Immature natural killer cell (primary cell): ENCODE measurements at places on chromosomes 4 and X.

- DNase-seq: no peak
Observed at GRCh38 chrX:47171996-47172395, 21.6 kb upstream of the UBA1 start.

DNA sequence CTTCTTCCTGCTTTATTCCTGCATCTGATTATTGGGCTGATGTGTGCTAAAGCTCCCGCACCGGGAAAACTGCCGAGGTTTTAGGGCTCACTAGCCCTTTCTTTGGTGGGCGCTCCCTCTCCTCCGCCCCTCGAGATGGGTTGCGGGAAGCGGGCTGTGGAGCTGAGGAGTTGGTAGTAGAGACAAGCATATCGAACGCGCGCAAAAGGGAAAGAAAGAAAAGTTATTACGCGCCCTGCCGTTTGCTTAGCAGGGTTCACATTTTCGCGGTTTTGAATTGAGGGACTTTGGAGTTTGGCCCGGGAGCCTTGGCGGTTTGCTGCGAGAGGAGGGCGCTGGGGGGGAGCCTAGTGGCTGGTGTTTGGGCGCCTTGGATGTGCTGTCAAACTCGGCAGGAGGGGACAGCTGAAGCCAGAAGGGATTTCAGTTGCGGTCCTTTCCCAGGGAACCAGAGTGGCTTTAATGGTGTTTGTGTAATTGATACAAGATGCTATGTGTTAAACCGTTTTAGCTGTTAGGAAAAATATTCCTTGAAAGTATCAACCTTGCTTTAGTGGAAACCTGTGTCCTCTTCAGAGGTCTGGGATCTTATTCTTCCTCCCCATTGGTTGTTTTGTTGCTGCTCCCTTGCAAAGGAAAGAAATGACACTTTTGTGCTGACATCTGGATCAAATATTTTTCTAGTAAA, 1.1 kb downstream of the GAB1 start:
- peak; percentile 17 for DNase-seq

GRCh38 chrX:97616883-97617530, 733.3 kb downstream of the RPA4 start:
- DNase-seq: no peak

DNA sequence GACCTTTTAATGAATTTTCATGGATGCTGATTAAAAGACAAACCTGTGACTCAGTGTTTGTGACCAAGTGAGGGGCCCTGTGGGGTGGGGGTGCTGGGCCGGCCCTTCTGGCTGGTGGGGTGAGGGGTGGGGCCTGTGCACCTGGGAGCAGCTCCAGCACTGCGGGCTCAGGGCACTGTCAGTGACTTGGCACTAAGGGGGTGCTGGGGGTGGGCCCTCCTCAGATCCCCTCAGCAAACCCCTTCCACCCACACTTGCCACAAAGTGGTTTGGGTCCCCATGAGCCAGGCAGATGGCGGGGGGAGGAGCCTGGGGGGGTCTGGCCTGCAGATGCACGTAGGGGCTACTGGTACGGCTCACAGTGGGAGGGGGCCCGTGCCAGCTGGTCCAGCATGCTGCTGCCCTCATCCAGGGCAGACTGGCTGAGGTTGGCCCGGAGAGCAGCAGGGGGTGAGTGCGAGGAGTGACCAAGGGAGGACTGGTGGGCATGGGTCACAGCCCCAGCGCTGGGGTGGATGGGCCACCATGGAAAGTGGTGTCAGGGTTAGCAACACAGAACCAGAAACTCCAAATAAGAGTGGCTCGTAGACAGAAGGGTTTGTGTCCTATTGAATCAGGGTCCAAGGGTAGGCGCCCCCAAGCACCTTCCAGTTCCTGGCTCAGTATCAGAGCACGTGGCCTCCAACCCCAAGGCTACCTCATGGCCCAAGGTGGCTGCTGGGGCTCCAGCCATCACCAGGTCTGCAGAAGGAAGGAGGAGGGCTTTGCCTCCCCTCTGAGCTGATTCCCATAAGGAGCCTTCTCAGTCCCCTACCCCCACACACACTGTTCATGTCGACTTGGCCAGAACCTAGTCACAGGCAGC, 10.1 kb downstream of the NKX1-1 start:
- DNase-seq: no peak

- DNase-seq: no peak
Observed at GRCh38 chr4:76527666-76528065, 92.6 kb downstream of the SHROOM3 start.

GRCh38 chrX:20028588-20028987, 37.7 kb upstream of the BCLAF3 start:
- DNase-seq: no peak

- no peak for DNase-seq
Observed at GRCh38 chrX:48591255-48591791, 6.0 kb upstream of the WDR13 start.

DNA sequence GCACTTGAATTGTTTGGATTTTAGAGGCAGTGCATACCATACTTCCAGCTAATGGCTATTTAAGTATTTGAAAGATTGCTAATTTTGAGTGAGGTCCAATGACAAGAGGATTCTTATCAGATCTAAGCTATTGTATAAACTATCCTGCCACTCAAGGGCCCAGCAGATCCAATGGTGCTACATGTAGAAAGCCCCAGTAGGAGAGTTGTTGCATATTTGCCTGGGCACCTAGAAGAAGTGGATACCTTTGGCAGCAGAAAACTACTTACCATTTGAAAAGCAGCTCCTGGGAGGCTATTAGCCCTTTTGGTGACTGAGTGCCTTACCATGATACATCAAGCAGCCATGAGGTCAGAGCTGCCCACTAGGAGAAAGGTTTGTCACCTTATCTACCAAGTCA, 447.3 kb downstream of the C4orf33 start:
- DNase-seq: no peak

DNA sequence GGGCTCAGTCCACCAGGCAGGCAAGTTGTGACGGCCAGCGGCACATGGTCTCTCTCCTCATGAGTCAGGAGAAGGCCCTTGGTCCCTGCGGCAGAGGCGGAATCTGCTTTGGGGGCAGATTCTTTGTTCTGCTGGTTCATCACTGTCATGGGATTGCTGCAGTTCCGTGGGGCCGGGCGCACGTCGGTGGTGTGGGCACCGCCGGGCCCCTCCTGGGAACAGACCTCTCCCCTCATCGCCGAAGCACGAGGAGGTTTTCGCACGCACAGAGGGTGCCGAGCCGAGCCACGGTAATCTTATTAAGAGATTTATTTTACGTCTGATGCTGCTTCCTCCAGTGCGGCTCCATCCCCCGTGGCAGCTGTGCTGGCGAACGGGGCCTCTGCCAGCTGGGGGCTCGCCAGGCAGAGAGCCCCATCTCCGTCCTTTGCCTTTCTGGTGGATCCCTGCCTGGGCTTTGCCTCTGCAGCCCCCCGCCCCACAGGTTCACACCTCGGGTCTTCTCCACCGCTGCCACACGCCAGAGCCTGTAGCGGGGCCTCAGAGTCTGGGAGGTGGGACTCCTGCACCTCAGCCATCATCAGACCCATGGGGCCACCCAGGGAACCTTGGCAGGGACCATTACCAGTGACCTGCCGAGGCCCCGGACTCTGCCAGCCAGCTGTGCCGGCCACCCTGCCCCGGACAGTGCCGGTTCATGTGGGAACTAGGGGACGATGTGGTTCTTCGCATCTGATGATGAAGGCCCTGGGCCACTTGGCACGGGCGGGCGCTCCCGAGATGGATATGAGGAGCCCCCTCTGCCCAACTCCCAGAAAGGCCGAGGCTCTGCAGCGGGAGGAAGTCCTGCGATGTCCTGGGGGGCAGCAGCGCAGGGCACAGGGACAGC, 86.7 kb upstream of the NKX1-1 start:
- DNase-seq: no peak

DNA sequence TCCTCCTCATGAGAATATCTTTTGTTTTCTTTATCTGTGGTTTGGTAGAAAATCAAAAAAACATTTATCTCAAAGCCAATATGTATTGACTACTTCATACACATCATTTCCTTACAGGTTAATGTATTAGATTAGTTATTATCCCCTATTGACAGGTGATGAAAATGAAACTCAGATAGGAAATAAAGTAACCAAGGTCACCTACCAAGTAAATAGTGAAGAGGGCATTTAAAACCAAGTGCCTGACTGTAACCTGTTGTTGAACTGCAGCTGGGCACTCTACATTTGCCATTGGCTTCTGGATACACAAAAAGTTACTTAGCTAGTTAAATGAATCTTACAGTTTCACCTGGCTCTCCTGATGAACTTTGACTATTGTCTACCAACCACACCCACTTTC, 41.4 kb upstream of the CTSO start:
- DNase-seq: no peak

- no peak for DNase-seq
Observed at GRCh38 chrX:148600131-148600530, 99.7 kb downstream of the AFF2 start.

DNA sequence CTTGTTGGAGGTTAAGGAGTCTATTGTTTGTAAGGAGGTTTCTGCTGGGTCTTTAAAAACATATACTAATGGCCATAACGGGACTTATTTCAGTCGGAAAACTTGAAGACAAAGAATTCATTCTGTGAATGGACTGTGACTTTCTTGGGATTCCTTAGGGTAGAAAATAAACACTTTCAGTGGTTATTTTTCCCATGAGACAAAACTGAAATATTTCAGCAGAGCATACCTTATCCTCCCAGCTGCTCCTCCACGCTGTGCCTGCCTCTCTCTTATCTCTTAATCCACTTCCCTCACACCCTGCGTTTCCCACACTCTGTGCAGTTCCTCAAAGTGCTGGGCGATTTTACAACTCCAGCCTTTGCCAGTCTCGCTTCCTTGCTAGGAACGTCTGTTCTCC, 47.1 kb upstream of the SORBS2 start:
- no peak for DNase-seq

DNA sequence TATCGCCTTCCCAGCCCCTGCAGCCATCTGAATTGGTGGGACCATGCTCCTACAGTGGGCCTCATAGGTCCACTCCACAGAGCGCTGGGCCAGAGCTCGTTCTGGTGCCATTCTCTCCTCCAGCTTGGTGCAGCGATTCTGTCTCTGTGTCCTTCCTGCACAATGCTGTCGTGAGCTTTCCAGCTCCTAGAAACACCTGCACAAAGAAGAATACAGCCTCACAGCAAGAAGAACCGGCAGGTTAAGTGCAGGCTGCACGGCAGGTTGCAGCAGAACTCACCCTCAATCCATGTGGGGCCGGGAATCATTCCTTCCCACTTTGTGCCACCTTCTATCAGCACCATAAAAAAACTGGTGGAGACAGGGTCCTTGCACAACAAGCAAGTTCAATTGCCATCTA, 101.2 kb upstream of the ENPP6 start:
- no peak for DNase-seq

- no peak for DNase-seq
Observed at GRCh38 chr4:168557658-168558057, 60.8 kb downstream of the PALLD start.

GRCh38 chr4:83660578-83660977, 124.7 kb downstream of the GPAT3 start:
- DNase-seq: no peak

GRCh38 chrX:136847874-136848273, 32.7 kb downstream of the RBMX start:
- no peak for DNase-seq

DNA sequence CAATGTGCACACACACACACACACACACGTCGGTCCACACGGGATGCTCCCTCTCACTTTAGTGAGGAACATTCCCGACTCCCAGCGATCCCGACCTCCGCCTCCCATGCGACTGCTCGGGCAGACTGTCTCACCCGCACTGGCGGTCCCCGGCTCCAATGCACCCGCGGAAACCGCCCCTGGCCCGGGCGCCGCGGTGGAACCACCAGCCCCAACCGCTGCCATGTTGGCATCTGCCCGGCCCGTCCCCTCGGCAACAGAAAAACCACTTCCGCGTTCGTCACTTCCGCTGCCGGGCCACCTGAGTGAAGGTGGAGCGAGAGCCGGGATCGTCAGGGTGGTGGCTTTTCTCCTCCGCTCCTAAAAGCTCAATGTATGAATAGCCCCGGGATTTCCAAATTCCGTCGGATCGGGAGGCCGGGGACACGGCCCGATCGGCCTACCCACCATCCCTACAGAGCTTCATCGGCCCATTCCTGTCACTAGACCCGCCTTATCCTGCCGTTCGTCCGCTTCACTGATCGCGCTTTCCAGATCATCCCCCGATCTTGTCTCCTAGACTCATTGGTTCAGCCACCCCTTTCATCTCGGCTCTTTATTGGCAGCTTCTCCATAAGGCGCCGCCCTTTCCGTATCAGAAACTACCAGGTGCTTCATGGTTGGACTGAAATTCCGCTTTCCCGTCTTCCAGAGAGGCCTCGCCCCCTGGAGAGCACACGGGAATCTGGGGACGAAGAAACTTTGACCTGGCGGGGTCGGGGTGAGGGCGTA, at the start of gene SLC35A2:
Gene SLC35A2, minus strand, starts transcription at position 235 of the 771 bp plus-strand sequence. Its CDS starts 10 bp downstream, at position 225.
- peak; percentile 87 for DNase-seq

GRCh38 chr4:151316645-151317044, 8.8 kb downstream of the SH3D19 start:
- DNase-seq: no peak

GRCh38 chr4:83125738-83126141, 11.2 kb upstream of the PLAC8 start:
- peak; percentile 80 for DNase-seq

DNA sequence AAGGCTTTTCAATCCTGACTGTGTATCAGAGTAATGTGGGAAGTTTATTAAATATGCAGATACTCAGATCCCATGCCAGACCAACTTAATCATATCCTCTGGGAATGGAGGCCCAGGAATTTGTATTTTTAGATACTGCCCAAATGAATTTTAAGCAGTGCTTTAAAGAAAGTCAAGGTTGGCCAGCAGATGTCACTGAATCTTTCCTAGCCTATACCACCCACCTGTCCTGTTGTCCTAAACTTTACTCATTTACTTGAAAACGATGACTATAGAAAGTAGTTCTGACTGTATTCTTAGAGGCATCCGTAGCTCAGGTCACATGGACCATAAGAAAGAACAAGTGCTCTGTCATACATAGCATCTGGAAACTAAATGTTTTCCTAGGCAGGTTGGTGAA, 79.9 kb downstream of the AMOT start:
- DNase-seq: no peak

DNA sequence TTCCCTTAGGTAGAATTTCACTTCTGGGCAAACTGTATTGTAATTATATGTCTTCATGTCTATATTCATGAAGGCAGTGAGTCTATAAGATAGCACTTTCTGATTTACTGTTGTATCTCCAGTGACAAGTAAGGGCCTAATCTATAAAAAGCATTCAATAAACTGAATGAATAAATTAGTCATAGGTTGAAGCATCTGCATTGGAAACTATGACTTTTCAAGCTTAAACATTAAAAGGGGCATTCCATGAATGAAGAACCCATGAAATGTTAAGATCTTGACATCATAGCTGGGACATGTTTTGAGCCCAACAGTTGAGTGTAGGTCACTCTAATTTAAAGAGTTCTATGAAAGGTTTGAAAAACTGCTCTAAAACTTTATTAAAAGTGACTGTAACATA, 159.3 kb upstream of the LCORL start:
- DNase-seq: no peak

GRCh38 chrX:17813277-17813676, 47.8 kb downstream of the RAI2 start:
- DNase-seq: no peak

GRCh38 chr4:54289316-54289715, 60.2 kb downstream of the PDGFRA start:
- no peak for DNase-seq

GRCh38 chr4:174204164-174204831, 79.2 kb downstream of the FBXO8 start:
- DNase-seq: no peak
